ENCODE measurements at places on chromosomes 5 and 9.

DNA sequence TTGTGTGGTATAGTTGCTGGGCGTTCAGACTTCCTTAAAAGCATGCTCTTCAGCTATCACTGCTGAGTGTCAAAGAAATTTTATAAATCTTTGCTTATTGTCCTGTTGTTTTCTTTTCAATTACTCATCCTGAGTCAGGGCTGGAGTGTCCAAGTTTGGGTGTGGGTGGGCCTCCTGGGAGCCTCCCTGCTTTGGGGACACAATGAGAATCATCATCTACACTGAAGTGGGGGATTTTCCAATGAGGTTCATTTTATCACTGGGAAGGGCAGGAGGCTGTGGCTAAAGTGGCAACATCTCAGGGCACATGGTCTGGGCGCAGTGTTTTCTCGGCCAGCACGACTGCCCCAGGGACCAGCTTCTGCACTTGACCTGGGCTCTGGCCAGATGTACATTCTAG lies 19.5 kb downstream of the GFPT2 start:
- no peak for DNase-seq

DNA sequence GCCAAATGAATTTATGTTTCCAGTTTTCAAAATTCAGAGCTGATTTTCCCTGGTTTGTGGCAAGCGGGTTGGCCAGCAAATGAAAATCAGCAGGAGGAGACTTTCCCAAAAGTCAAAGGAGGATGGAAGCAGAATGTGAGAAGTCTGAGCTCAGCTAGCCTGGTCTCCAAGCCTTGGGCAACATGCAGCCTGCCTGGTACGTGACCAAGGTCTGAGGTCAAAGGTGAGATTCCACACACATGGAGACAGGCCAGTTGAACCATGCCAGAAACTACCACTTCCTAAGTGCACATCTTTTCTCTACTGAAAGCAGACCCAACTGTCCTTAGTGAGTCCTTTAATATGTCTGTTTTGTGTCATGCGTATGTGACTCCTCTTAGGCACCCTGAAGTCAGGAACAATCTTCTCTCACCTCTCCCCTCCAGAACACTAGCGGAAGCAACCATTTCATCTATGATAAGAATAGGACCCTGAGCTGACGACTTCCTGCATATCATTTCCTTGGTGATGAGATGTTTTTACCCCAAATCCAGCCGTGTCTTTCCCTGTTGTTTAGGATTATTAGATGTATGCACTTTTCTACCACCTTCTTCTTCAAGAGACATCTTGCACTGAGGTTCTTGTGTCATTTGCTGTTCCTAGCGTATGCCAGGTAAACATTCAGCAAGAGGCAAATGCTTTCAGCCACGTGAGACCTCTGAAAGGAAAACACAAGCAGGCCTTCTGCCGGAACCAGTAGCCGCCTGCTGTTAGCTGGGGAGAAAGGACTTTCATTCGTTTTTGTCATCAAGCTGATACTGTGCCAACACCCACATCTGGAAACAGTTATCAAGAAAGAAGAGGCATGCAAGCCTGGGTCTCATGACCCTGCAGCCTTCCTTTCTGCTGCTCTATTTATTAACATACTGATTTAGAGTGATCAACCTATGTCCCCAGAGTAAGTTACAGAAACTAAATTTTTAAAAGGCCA lies 9.7 kb upstream of the TGFBI start:
- DNase-seq = no peak

DNA sequence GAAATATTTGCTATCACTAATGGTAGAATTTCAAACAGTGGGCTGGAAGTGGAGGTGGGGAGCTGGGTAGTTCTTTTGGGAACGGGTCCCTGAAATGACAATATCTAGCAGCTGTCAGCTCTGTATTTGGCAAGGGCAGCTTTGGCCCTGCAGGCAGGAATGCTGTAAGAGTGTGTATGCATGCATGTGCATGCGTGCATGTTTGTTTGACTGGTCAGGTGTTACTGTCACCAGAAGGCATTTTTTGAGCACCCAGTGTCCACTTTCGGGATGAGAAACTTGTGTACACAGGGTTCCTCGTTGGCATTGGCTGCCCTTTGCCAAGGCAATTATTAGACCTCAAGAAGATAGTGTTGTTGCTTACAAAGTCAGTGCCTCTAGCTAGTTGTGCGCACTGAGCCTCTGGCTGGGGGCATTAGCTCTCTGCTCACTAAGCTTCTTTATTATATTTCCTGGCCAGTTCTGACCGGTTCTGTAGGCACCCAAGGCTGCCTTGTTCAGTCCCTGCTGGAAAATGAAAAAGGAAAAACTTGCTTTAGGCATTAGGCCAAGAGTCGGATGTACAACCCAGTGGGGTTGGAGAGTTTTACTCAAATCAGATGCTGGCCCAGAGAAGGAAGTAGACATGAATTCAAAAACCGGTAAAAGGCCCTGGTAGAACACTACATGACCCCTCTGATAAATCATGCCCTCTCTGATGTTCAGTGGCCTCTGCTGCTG lies 2.0 kb downstream of the CYFIP2 start:
- DNase-seq = no peak

GRCh38 chr5:31725996-31726395 lies 87.1 kb downstream of the PDZD2 start:
- no peak for DNase-seq

DNA sequence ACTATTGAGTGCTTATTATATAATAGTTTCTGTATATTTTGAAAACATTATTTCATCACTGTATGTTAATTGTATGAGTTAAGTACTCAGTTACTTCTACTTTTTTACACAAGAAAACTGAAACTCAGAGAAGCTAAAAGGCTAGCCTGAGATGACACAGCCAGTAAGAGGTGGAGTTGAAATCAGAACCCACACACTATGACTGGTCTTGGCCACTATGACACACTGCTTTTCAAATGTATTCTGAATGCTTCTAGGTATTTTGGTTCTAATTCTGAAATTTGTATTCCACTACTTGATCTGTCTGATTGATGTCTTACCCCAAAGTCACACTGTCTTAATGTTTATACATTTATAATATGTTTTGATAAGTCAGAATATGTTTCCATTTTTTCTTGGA lies 181.8 kb downstream of the ZDHHC21 start:
- DNase-seq = no peak

GRCh38 chr5:118392491-118392890 lies 595.9 kb downstream of the DTWD2 start:
- no peak for DNase-seq

DNA sequence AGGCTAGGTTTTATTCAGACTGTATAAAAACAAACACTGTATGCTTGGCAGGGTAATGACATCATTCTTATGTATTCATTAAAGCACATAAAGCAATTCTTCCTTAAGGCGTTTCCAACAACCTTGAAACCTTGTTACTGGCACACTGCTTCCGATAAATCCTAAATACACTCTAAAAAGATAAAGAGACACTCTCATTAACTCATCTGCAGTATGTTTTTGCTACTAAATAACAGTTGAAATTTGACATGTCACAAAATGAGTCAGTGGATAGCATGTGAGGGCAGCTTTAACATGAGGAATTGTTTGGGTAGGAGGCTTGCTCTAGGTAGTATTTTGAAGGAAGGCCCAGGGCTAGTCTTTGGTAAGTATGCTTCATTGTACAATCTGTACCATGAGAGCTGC lies 13.7 kb downstream of the YIPF5 start:
- no peak for DNase-seq

DNA sequence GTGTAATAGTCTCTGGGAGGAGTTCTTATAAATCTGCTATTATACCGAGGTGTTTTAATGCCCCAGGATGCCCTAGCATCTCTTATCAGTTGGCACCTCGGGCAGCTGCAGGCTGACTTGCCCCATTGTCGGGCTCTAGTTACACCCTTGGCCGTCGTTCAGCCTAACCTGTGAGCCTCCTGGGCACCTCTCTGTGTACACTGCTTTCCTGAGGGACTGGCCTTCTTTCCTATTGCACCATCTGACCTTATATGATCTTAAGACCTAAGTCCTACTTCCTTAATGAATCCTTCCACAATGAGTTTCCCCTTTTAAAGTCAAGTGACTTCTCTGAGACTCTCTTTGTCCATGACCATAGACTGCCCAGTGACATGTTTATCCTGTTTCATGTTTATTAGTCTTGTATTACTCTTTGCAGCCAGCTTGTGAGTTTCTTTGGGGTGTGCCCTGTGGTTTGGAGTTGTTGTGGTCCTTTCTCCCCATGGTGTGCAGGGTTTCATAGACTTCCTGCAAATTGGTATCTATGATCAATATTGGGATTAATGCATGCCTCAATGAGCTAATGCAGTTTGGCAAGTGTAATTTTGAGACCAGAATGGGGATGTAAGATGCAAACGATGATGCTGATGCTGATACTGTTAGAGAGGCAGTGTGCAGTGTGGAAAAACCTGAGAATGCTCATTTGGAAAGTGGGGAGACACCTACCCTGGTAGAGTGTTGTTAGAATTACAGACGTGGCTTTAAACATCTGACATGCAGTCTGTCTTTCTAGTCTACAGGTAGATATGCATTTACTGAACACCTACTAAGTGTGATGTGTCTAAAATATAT lies 4.9 kb downstream of the DAPK1 start:
- DNase-seq = no peak

- no peak for DNase-seq
Observed at GRCh38 chr5:114898602-114899001, 271.1 kb downstream of the TRIM36 start.

GRCh38 chr9:87119328-87119881 lies 172.1 kb upstream of the GAS1 start:
- DNase-seq = no peak

DNA sequence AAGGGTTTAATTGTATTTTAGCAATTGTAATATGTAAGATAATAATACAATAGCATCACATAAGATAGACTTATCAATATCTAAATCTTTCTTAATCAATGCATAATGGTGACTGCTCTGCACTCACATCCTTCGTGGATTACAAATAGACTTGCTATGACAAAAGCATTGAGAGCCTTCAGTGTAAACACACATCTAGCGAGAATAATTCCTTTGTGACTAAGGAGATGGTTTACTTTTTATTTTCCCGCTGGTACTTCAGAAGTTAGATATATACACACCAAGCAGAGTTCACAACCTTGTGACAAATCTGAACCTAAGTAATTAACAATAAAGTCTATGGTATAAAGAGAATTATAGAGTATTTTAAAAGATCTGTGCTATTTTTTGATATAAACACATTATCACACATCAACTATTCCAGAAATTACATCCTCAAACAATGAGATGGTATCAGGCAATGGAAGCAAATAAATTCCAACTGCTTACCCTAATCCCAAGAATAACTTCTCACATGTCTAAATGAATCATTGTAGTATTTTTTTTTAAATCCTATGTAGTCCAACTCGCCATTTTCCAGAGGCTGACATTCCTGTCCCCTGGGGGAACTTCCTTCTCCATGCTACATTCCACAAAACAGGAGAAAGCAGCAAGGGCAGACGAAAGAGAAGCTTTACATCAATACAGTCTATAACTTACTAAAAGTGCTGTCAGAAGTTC lies 51.2 kb downstream of the MAPKAP1 start:
- no peak for DNase-seq

- no peak for DNase-seq
Observed at GRCh38 chr5:64497386-64497785, 8.4 kb upstream of the RGS7BP start.

- no peak for DNase-seq
Observed at GRCh38 chr5:88879724-88880123, 3.3 kb downstream of the MEF2C start.

- DNase-seq = no peak
Observed at GRCh38 chr9:35690294-35690613, 529 bp upstream of the TPM2 start.

DNA sequence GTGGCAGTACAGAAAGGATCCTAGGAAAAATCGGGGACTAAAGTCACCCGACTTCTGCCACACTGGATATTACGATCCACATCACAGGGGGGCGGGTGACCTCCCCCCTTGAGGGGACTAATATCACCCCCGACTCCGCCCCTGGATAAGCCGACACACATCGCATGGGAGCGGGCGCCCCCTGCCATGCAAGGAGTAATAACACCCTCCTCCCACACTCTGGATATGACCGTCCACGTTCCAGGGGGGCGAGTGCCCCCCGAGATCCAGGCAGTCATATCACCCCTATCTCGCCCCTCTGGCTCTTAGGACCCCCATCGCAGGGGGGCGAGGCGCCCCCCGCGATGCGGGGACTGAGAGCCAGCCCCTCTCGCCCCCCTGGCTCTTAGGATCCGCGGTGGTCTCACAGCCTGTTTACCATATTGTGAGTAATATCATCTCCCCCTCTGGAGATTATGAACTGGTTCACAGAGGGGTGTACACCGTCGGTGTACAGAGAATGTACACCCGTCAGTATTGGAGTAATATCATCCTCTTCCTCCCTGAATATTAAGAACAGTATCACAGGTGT lies 423.0 kb downstream of the DIRAS2 start:
- no peak for DNase-seq

GRCh38 chr9:110152704-110153374 lies 55.1 kb downstream of the C9orf152 start:
- DNase-seq = no peak

DNA sequence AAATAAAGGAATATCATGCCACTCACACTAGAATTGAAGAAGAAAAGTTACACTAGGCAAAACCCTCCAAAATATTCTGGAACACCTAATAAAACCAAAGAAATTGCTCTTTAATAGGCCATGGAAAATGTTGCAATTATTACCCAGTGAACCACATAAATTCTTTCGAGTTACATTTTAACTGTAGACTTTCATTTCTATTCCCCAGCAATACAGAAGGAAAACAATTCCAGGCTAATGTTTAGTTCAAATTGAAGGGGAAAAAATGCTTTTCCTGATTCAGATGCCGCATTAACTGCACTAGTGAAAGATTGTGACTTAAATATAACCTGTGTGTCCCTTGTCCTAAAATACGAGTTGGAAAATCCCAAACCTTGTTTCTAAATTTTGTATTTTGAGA lies 439.3 kb upstream of the ADAMTS16 start:
- DNase-seq = no peak

DNA sequence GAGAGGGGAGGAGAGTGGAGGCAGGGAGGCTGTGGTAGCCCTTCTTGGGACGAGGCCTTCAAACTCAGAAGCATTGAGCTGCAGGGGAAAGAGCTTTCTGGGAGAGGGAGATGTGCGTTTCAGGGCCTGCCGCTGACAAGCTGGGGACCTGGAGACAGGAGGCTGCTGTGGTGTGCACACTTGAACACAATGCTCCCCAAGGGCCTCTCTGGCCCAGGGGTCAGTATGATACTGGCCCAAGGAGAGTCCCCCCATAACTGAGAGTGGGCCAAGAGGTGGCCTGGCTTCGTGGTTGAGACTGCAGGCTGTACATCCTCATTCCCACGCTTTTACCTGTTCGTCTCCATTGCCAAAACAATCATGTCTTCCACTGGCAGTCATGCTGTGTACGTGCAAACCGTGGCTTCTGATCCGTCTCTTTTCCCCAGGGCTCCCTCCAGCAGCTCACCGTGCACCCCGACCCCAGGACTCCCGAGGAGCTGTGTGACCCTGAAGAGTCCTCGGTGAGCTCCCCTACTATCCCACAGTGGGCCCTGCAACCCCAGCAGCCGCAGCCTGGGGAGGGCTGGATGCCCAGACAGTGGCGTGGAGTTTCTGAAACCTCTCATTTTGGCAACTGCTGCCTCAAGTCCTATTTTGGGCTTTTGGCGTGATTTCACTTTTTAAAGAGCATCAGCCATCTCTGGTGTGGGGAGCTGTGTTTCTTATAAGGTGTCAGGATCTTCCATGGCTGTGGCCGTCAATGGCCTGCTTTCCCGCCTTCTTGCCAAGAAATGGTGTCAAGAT lies 43.4 kb downstream of the COL15A1 start:
- DNase-seq = no peak

GRCh38 chr9:106962615-106963363 lies 99.8 kb downstream of the ZNF462 start:
- DNase-seq = no peak
